ENCODE measurements at places on chromosomes 4 and X.

GRCh38 chr4:164359881-164360280 is 394.1 kb upstream of the SMIM31 start:
- no peak for DNase-seq

DNA sequence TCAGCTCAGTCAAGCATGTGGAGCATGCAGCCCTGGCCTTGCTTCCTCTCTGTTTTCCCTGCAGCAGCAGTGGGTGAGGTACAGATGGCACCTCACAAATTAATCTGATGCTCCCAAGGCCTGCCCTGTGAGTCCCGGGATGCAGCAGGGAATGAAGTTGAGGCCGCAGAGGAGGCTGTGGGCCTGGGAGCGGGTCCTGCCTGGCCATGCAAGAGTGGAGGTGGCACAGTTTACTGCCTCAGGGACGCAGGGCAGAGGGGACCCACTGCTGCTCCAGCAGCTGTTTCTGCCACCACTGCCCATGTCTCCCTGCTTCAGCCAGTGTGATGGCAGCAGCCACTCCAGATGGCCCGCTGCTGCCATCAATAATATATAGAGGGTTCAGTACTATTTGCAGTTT is 474.6 kb downstream of the EPHA5 start:
- no peak for DNase-seq

- DNase-seq, result no peak
These were observed 44.4 kb downstream of the CCDC158 start for GRCh38 chr4:76376534-76376933.

GRCh38 chrX:67619253-67619652 is 75.4 kb downstream of the AR start:
- no peak for DNase-seq

DNA sequence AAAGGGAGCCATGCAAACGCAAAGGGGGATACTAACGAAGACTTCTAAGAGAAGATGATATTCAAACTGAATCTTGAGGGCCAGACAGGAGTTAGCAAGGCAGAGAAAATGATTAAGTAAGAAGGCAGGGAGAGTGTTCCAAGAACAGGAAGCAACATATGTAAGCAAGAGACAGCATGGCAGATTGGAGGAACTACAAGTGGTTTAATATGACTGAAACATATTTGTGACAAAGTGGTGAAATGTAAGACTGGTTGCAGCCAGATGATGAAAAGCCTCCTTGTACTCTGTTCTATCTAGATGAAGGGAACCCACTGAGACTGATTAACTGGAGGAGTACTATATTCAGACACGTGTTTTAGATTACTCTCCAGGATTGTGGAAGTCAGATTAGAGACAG is 116.6 kb upstream of the DIAPH2 start:
- DNase-seq, result no peak

DNA sequence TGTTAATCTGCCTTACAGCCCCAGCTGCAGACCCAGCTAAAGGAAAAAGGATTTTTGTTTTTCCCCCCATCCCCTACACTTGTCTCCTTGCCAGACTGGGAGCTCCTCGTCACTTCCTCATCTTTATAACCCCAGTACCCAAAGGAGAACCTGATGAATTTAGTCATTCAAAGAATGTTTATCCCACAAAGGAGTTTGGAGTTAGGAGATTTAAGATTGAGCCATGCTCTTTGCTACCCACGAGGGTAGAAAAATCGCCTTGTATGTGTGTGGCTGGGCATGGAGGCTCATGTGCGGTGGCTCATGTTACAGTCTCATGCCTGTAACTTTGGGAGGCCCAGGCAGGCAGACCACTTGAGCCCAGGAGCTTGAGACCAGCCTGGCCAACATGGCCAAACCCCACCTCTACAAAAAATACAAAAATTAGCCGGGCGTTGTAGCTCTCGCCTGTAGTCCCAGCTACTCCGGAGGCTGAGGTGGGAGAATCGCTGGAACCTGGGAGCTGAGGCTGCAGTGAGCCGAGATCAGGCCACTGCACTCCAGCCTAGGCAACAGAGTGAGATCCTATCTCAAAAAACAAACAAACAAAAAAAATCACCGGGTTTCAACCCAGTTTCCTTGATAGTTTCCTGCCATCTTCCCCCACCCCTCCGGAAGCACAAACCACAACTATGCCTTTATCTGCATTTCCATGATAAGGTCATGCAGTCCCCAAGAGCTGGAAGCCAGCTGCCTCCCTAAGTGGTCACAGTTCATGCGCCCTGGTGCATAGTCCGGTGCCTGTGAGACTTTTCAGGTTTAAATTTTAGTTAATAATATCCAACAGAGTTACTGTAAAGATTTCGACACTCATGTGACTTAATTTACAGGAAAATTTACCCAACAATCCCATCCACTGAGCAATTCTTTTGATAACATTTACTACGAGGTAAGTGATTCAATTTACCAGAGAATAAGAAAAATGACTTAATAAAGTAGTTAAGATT is 1.5 kb downstream of the CFAP97 start:
- peak; percentile 86 for DNase-seq

GRCh38 chrX:134258202-134258601 is 21.2 kb downstream of the CCDC160 start:
- no peak for DNase-seq

DNA sequence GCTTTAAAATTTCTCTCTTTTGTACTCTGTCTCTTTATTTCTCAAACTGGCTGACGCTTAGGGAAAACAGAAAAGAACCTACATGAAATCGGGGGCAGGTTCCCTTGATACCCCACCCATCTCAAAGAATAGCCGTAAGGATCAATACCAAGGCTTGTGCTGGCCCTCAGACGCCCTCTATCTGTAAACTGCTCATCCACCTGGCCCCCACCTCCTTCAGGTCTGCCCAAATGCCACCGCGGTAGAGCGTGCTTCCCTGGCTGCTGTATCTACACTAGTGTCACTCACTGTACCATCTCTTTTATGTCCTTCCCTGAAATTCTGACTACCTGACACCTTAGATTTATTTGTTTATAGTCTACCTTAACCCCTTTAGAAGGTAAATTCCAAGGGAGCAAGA is 62.8 kb downstream of the SMIM20 start:
- DNase-seq, result no peak

- DNase-seq, result no peak
These were observed 8.8 kb downstream of the LARP7 start for GRCh38 chr4:112645541-112646329.

- no peak for DNase-seq
These were observed 10.5 kb downstream of the TBC1D14 start for GRCh38 chr4:6920171-6920570.

- no peak for DNase-seq
These were observed 62.8 kb downstream of the UCHL1 start for GRCh38 chr4:41319553-41319952.

DNA sequence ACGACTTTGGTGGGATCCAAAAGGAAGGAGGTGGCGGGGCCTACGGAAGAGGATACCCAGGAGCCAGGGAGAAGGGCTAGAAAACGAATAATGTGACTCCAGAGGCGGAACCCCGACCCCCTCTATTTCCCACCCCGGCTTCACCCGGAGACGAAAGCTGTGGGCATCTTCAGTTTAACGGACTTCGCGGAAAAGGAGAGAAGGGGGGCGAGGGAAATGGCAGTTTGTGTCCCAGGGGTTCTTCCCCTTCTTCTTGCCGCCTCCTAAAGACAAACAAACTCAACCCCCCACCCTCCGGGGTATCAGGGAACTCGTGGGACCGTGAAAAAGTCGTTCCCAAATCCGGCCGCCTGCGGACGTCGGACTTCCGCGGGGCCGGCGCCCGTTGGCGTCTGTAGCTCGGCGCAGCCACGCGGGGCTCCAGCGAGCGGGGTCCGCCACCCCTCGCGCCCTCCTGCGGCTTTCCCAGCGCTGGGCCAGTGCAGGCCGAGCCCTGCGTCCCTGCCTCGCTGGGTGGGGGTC is 3.6 kb upstream of the LEF1 start:
- DNase-seq, result peak; percentile 33

GRCh38 chr4:8849266-8850073 is 22.2 kb downstream of the HMX1 start:
- no peak for DNase-seq

DNA sequence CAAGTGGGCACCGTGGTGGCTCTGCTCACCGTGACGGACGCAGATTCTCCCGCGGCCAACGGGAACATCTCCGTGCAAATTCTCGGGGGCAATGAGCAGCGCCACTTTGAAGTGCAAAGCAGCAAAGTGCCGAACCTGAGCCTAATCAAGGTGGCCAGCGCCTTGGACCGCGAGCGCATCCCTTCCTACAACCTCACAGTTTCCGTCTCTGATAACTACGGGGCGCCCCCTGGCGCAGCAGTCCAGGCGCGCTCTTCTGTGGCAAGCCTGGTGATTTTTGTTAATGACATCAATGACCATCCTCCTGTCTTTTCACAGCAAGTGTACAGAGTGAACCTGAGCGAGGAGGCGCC is 2.7 kb downstream of the FAT4 start:
- DNase-seq, result no peak

DNA sequence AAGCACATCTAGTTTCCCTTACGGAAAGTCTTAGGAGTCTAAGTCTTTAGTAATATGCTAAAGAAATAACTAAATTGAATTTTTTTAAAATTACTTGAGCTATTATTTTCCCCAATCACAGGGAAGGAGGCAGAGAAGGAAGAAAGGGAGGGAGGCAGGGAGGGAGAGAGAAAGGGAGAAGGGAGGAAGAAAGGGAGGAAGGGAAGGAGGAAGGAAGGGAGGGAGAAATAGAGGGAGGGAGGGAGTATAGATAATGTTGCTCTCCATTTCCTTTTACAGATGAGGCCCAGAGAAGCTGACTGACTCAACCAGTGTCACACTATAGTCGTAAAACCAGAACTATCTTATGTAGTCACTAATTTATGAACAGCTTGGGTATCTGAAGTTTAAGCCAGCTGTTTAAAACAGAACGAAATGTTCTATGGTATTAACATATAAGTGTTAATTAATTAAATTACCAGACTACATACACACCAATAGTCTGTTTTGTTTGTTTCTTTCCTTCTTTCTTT is 14.6 kb downstream of the SH3RF1 start:
- DNase-seq, result no peak

DNA sequence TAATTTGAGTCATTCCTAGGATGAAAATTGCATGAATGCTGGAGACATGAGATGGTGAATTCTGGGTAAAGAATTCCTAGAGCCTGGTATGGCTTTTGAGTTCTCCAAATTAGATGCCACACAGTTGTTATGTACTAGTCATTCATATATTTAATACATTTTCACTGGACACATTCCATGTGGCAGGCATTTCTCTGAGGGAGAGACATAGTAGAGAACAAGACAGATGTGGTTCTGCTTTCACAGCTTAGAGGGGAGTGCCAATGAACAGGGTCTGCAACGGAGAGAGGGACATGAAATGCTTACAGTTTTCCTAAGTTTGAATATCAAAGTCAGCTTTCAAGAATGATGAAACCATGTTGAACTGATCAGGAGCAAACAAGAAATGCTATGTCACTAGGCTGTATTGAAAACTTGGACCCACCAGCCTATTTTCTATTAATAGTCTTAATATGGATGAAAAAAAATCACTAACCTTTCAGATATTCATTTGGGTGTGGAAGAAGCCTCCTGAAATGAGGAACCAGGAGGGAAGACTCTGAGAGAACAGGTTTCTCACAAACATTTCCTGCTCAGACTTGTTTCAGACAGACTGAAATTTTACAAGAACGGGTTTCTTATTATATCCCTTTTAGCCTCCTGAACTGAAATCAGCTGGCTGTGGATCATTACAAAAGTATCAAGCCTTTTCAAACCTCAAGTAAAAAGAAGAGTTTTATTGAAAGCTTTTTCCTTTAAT is 276.0 kb upstream of the TET2 start:
- no peak for DNase-seq

DNA sequence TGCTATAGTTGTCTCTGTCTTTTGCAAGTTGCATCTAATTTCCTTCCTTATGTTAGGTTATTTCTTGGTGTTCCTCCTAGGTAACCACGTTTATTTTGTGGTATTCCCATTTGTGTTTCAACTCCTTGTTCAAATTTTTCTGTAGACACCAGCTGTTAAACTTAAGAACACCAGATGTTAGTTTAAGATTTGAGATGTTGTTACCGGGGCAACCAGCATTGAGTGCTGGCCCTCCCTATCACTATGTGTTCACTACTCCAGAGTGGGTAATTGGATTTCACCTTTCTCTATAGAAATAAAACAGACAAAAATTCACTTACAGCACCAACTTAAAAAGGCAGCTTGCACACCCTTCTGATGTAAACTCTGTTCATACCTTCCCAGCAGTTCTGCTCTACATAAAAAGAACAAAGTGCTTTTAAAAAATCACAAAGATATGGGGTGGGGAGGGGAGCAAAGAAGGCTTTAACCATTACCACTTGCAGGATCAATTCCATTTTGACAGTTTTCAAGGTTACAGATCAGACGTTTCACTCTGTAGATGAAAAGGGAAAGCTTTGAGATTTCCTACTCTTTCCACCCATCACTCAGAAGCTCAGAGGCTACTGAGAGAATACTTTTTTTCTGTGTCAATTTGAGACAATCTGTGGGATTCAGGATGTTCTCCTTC is 82.9 kb downstream of the DKK2 start:
- no peak for DNase-seq

DNA sequence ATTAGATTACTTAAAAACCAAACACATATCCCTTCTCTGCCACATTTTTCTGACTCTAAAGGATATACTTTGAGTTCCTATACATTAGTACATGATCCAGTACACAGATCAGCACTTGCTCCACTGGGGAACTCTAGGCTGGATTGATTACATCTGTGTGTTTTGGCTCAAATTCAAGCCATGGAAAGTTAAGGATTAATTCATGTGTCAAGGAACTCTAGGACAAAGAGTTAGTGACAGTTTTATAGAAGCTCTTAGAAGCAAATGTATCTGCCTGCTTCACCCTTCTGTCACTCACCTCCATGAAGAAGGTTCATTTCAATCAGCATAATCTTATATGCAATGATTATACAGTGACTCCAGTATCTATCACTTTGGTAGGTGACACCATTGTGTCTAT is 43.2 kb downstream of the SCFD2 start:
- DNase-seq, result no peak

GRCh38 chr4:183618681-183619080 is 40.3 kb downstream of the RWDD4 start:
- DNase-seq, result no peak

DNA sequence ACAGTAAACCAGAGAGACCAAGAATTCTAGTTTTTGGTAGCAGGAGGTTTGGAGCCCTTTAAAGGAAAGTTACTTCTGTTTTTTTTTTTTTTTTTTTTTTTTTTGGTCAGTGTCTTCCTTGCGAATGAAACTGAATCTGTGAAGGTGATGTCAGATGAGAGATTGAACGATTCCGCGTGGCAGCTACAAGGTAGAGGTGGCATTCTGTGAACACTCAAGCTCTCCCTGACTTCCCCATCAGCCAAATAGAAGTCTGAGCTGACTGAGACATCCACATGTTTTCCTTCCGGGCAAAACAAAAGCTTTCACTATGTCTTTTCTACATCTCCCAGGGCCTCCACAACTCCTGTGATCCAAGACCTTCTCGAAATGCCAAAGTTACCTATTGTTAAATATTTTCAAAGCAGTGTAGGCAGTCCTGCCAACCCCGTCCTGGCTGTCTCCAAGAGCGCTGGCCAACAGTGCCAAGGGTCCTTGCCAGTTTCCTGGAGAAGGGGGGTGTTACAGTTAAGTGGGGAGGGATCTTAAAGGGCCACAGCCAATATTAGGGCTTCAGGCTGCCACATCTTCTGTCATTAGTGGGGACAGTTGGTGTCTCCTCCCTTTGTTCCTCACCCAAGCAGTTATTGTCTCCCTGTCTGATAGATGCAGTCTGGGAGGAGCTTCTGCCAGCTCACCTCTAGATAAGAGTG is 102.9 kb upstream of the SLC34A2 start:
- no peak for DNase-seq
